Activated T-cell treated with anti-CD3 and anti-CD28 coated beads, Interleukin-2, amount 50 U/mL, for 48 hours (primary cell): ENCODE measurements at places on chromosomes 5 and 9.

- no peak for DNase-seq
Observed at GRCh38 chr9:138015021-138015829, 137.6 kb downstream of the CACNA1B start.

DNA sequence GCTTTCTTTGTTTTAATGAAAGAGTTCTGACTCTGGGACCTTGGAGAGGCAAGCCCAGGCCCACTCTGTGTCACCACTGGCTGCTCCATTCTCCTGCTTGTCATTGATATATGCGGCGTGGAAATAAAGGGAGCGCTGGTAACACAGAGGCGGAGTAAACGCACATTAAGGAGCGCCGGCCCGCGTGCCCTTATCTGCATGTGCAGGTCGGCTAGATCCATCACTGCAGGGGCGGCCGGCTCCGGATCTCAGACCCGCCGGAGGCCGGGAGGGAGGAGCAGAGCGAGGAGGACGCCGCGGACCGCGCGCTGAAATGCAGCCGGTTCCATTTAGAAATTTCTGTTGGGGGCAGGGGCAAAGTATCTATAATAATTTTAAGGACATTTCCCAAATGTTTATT is 70.8 kb downstream of the MRPL36 start:
- DNase-seq, result no peak

- DNase-seq, result no peak
Observed at GRCh38 chr9:37947977-37948376, 44.0 kb upstream of the SLC25A51 start.

- no peak for DNase-seq
Observed at GRCh38 chr5:126686451-126687126, 85.8 kb downstream of the PHAX start.
